ENCODE measurements at places on chromosomes 3 and 15.

- DNase-seq = no peak
Measured at GRCh38 chr3:52109611-52110301, 44.5 kb downstream of the POC1A start.

GRCh38 chr3:110928016-110928662 is 143.5 kb upstream of the NECTIN3 start:
- DNase-seq = no peak

GRCh38 chr15:73227433-73228056 is 141.2 kb downstream of the HCN4 start:
- no peak for DNase-seq

- peak; percentile 83 for DNase-seq
Measured at GRCh38 chr15:90407871-90408317, 19.9 kb downstream of the IQGAP1 start.

DNA sequence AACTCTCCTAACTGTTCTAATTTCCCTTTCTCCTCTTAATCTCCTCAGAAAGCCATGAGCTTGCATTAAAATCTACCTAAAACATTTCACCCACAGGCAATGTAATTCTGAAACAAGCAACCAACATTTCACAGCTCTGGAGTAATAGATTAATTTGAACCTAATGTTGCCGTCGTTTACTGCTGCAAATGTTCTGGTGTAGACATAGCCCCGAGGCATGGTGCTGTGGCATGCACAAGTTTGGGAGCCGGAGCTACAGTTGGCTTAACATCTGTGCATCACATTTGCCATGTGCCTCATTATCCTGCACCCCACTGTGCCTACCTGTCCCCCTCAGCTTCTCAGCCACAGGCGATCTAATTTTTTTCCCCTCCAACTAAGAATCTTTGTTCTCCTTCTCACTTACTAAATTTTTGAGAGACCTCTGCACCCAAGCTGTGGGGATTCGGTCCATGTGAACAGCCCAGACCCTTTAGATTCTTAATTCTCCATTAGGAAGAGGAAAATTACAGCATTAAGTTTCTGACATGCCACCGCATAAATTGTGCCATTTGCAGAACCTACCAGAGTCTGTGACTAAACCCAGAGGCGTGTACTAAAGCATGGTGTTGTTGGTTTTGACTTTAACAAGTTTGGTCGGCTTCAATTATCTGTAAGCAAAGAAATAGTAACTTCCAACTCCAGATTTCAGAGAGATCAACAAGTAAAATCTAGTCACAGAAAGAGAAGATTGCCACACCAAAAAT is 419.2 kb downstream of the MECOM start:
- DNase-seq = no peak

DNA sequence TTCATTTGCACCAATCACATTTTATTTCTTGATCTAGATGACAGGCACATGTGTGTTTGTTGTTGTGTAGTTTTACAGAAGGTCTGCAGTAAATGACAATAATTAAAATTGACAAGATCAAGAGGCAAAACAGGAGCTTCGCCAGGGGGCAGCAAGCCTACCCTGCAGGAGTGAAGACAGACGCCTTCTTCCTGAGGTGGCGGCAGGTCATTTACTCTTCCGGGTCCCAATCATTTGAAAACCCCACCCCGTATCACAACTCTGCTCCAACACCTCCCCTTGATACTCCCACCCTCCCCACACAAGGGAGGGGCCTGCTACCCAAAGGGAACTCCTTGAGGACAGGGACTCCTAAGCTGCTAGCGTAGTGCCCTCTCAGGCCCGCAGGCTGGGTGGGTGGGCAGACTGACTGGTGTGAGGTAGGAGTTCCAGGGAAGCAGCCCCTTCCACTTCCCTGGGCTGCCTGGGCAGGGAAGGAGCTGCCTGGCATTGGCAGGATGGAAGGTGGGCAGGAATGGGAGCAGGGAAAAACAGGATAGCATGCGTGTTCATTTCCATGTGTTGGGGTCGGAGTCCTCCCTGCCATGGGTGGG is 13.1 kb downstream of the CHDH start:
- DNase-seq = no peak

DNA sequence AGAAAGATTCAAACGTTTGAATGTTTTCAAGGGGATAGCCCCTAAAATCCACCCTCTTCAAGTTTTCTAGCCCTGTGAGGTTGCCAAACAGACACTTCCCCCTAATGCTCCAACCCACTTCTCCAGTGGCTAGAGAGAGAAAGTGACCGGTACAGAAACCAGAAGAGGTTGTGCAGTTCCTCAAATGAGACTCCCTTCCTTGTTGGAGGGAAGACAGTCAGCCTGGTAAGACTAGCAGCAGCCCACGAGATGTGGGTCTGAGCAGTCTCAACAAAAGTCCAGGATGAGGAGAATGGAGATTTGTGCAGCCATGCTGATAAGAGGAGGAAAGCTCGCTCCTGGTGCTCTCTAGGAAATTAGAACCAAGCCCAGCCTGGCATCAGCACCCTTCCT is 222.8 kb upstream of the TPRG1 start:
- DNase-seq = no peak

GRCh38 chr15:47872208-47872607 is 154.9 kb downstream of the SEMA6D start:
- no peak for DNase-seq

DNA sequence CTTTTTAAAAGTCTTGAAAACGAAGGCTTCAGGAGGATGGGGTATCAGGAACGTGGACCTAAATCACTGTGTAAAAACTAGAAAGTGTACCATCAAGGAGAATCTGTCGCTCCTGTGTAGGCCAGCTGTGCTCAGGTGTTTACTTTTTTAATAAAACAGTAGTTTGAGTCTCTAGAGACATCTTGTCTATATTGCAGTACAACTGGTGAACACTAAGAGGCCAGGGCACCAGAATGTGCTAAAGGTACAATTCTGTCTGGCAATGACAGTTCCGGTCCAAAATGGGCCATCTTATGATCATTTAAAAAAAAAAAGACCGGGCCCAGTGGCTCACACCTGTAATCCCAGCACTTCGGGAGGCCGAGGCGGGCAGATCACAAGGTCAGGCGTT is 61.8 kb upstream of the MCF2L2 start:
- no peak for DNase-seq

- no peak for DNase-seq
Measured at GRCh38 chr3:25471081-25471768, 43.2 kb downstream of the RARB start.

Measured in fibroblast of gingiva (primary cell).